ENCODE measurements at places on chromosomes 2 and 18. TPM values are rescaled to one million over a fixed set of nuclear protein-coding genes. Genes with fewer than 3 reads are reported as not detected.

Gene GKN1
- 0.83 TPM for total RNA-seq

Gene ADNP2
- 11.1 TPM for total RNA-seq

Gene PLGLB1
- 0.38 TPM for total RNA-seq

Gene ALPG
- 0.15 TPM for total RNA-seq

Gene KCNG2
- total RNA-seq = not detected

Gene MYOM1
- total RNA-seq = 0.05 TPM

Gene CPO
- total RNA-seq = not detected

Gene RASGRP3
- 1.1 TPM for total RNA-seq

Gene LRRTM4
- total RNA-seq = not detected

Gene REEP1
- total RNA-seq = 0.67 TPM

Gene TUBA3E
- total RNA-seq = 0.14 TPM

Gene DUSP2
- 0.54 TPM for total RNA-seq

Gene MEP1B
- total RNA-seq = 0.07 TPM

Gene PRSS56
- 0.14 TPM for total RNA-seq

Gene STK25
- total RNA-seq = 91.2 TPM

Gene HNMT
- 0.53 TPM for total RNA-seq

Gene GREB1L
- total RNA-seq = 1.4 TPM

Gene SERPINB13
- total RNA-seq = not detected

Gene CHN1
- 19.4 TPM for total RNA-seq

Gene KLHL41
- total RNA-seq = 0.37 TPM

Gene C2orf15
- total RNA-seq = 0.73 TPM

Data from A549 treated with CORT108297 at 1 μM for 4 hours (cell line).